GM12878 (cell line): ENCODE measurements at places on chromosomes 2 and 18.

DNA sequence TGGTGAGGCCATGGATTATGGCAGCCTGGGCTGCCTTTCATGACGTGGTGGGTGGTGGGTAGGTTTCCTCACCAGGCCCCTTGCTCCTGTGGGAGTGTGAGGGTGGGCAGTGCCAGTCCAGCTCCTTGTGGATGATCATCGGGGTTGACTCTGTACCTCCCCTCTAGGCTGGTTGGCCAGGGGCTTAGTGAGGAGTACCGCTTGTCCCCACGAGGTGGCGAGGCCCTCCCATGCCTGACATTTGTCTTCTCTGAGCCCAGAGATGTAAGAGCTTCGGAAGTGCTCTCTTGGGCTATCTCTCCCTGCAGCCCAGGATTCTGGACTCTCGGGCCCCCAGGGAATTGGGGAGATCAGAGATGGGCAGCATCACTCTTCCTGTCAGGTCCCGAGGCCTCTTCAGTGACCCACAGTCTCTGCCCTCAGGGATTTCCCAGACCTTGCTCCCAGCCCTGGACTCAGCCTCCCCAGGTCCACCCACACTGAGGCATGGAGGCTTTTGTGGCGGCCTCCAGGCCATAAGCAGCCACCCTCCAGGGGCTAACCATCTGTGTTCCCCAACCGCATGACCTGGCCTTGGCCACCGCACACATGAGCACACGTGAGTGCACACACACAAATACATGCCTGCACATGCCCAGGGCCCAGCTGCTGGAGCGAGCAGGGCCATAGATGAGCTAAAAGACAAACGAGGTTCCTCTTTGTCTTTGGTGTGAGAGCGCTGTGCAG lies 6.5 kb downstream of the SPR start:
- DNase-seq, result peak; percentile 55
- H3K4me3 ChIP-seq, result no peak overlapping the region
- H3K27ac ChIP-seq, result peak overlapping the region; percentile 52
- peaks cover 29% of the 10 kb centered on the region for H3K4me1 ChIP-seq
- H3K27me3 ChIP-seq, result no peaks in the 10 kb centered on the region

DNA sequence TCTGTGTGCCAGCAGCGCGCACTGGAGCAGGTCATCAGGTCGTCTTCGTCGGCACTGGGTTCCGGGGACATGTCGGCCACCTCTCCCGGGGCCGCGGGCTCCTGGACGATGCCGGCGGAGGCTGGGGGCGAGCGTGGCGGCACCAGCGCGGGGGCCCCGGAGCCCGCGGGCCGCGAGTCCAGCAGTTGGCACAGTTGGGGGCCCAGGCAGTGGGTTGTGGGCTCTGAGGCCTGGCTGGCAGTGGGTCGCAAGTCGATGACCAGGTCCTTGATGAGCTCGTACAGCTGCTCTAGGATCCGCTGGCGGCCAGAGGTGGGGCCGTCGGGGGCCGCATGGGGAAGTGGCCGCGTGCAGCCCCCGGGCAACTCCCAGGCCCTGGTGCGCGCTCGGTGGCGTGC lies 300.5 kb downstream of the CCDC74A start:
- DNase-seq, result no peak
- H3K27ac ChIP-seq, result no peak overlapping the region
- H3K27me3 ChIP-seq, result no peaks in the 10 kb centered on the region
- H3K36me3 ChIP-seq, result no peaks in the 10 kb centered on the region
- H3K4me3 ChIP-seq, result no peak overlapping the region

DNA sequence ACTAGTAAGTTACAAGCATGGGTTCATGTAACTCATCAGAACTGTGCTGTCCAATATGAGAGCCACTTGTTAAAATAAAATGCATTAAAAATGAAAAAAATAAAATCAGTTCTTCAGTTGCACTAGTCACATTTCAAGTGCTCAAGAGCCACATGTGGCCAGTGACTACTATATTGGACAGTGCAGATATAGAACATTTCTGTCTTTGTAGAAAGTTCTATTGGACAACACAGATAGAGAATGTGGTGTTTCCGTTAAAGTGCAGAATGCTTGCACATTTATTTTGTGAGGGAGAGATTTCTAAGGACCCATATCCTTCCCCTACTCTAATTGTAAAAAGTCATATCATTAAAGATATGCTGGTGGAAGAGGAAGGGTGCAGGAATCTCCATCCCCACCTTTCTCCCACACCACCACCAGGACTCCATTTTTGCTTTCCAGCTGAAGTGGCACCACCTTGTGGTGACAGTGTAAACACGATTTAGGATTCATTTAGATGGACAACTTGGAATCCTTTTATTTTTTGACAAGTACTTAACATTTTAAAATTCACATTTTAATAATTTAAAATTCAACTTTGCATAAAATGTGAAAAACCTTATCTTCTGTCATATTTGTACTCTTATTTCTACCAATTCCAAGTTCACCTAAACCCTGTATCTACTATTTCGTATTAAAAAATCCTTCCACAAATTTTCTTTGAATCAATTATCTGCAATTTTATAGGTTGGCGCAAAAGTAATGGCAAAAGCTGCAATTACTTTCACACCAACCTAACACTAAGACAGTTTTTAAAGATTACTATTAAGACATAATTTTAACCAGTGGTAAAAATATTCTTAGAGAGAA lies 9.4 kb upstream of the CD302 start:
- no peaks in the 10 kb centered on the region for H3K27me3 ChIP-seq
- H3K4me1 ChIP-seq, result no peaks in the 10 kb centered on the region
- DNase-seq, result no peak

DNA sequence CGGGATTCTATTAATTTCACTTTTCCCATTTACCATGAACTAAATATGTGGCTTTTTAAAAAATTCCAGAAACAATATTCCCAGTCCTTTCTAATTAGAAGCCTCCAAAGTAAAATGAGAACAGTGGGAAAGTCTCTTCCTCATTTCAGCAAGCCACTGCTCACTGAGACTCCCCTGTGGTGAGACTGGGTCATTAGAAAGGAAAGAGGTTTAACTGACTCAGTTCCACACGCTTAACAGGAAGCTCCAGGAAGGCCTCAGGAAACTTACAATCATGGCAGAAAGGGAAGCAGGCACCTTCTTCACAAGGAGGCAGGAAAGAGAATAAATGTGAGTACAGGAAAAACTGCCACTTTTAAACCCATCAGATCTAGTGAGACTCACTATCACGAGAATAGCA lies 258.9 kb upstream of the CHAC2 start:
- H3K36me3 ChIP-seq, result no peaks in the 10 kb centered on the region
- no peaks in the 10 kb centered on the region for H3K4me1 ChIP-seq
- no peak overlapping the region for H3K4me3 ChIP-seq
- no peak for DNase-seq
- H3K27me3 ChIP-seq, result no peaks in the 10 kb centered on the region
- no peak overlapping the region for H3K27ac ChIP-seq

DNA sequence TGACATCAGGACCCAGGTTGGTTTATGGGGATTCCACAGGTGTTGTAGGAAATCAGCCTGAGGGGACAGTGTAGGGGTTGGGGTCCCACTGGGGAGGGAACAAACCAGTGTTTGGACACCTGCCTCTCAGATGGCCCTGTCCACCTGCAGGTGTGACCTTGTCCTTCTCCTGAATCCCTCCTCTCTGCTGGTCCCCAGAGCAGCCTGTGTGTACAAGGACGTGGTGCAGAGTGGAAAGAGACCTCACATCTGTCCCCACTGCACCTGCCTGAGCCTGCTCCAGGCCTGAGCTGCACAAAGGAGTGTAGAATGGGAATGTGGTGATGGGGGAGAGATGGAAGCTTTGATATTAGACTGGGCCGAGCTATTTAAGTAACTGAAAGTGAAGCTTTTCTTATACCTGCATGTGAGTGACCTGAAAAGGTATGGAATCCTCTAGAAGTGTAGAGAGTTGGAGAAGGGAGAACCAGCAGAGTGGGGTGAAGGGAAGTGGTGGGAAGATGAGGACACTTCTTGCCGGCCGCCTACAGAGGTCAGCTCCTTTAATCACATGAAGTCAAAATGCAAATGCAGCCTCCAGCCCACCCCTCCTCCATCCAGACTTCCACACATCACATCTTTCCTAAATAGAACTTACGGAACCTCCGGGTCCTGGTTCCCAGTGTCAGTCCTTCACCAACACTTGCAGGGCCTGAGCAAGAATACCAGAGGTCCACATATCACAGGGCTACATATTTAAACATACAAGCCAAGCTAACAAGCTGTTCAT lies 89.3 kb upstream of the SMAD2 start:
- H3K27ac ChIP-seq, result no peak overlapping the region
- H3K36me3 ChIP-seq, result no peaks in the 10 kb centered on the region
- DNase-seq, result no peak
- H3K4me3 ChIP-seq, result no peak overlapping the region

DNA sequence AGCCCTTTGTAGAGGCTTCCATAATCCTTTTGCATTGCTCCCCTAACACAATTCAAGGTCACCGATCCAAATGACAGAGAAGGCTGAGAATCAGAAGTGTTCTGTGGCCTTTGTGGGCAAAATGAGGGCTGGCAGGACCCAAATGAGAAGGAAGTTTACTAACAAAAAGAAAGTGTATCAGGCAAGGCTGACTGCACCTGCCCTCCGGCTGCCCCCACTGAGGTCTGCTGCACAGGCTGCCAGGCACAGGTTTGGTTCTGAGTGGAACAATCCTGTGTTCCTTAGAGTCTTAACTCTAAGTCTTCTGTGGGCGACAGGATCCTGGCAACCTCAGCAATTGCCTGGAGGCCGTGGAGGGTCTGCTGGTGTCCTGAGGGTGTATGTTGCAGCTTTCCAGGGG lies 568.5 kb downstream of the CMPK2 start:
- DNase-seq, result no peak
- no peaks in the 10 kb centered on the region for H3K27me3 ChIP-seq
- H3K27ac ChIP-seq, result no peak overlapping the region
- no peaks in the 10 kb centered on the region for H3K36me3 ChIP-seq
- H3K4me1 ChIP-seq, result peaks cover 7% of the 10 kb centered on the region; the same call in 1 of the 2 replicates

DNA sequence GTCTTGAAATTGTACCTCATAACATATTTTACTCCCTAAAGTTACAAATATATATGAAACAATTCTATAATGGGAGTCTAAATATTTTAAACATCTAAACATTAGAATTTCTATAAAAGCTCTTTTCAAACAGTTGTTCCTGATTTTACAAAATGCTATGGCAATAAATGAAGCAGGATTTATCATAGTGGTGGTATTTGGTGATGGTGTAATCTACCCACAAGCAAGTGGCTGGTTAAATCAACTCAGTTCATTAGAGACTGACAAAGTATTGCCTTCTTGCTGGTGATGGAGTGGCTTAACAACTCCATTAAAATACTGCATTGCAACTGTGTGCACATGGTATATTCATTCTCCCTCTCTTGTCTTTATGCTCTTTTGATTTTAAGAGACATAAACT lies 138.9 kb downstream of the PMAIP1 start:
- no peak for DNase-seq
- no peaks in the 10 kb centered on the region for H3K4me1 ChIP-seq
- no peaks in the 10 kb centered on the region for H3K27me3 ChIP-seq
- H3K36me3 ChIP-seq, result no peaks in the 10 kb centered on the region
- H3K4me3 ChIP-seq, result no peak overlapping the region
- H3K27ac ChIP-seq, result no peak overlapping the region

DNA sequence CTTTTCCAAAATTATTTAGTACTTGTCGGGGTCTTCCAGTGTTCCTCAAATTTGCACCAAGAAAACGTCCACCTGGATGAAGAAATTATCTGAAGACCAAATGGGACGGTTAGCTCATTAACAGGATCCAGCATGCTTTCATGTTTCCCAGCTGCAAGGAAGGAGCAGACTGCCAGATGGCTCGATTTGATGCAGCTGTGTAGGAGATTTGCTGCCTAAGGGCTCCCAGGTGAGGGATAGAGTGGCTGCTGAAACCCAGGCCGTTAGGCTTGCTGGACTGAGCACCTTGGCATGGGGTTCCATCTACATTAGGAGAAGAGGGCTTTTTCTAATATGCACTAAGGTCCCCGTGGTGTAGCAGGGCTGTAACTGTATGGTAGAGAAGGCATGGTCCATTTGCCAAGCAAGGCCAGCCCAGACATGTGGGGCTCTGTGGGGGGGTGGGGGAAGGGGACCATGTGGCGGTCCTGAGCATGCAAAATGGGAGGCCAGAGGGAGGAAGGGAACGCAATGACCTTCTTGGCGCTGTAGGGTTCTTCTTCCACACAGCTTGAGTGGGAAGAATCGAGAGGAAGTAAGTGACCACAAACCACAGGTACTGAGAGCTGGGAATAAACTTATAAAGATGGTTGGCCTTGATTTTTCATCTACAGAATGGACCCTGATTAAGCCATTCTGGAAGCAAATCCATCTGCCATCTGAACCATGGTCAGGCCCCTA lies 144.0 kb downstream of the TMEM163 start:
- H3K4me3 ChIP-seq, result no peak overlapping the region
- peaks cover 5% of the 10 kb centered on the region; the same call in 1 of the 2 replicates for H3K4me1 ChIP-seq
- DNase-seq, result no peak
- H3K36me3 ChIP-seq, result no peaks in the 10 kb centered on the region
- H3K27me3 ChIP-seq, result no peaks in the 10 kb centered on the region

DNA sequence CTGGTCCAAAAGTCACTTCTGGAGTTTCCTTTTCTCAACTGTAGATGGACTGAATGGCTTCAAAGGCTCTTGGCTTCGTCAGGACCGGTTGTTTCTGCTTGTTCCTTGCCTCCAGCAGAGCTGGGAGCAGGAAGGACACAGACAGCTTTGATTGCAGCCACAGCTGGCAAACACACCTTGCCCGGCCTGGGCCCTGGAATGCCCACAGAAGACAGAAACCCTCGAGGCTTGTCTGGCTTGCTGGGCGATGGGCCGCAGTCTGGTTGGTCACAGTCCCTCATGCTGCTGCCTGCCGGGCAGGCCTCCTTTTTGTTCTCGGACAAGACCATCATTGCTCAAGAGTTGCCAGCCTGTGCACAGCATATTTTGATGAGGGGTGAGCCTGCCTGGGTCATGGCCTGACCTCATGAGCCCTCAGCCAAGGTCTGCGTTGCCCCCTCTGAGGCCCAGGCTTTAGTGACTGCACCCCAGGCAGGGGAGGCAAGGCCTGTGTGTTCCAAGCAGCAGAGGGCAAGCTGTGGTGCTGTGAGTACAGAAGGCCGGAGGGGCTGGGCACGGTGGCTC lies 37.8 kb downstream of the ATP6V1C2 start:
- no peaks in the 10 kb centered on the region for H3K27me3 ChIP-seq
- H3K36me3 ChIP-seq, result no peaks in the 10 kb centered on the region
- H3K4me3 ChIP-seq, result no peak overlapping the region
- no peak overlapping the region for H3K27ac ChIP-seq

DNA sequence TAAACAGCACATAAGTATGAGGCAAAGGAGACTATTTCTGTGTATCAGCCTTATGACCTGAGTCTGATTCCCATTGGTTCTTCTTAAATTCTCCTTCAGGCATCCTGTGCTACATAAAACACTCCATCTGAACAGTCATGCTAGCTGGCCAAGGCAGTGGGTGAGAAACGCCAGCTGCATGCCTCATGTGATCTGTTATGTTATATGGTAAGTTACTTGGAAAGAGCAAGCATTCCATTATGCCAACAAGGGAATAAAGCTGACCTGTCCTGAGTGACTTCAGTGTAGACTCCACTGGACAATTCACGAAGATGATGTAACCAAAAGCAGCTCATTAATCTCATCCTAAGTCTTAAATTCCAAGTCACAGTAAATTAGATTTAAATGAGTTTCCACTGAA lies 216.5 kb upstream of the FN1 start:
- no peak overlapping the region for H3K4me3 ChIP-seq
- H3K27ac ChIP-seq, result no peak overlapping the region
- H3K4me1 ChIP-seq, result no peaks in the 10 kb centered on the region
- H3K36me3 ChIP-seq, result no peaks in the 10 kb centered on the region
- no peaks in the 10 kb centered on the region for H3K27me3 ChIP-seq
- no peak for DNase-seq

GRCh38 chr2:182055993-182056392 lies 70.3 kb downstream of the PPP1R1C start:
- no peaks in the 10 kb centered on the region for H3K36me3 ChIP-seq
- H3K27ac ChIP-seq, result no peak overlapping the region
- no peaks in the 10 kb centered on the region for H3K4me1 ChIP-seq
- DNase-seq, result no peak
- no peaks in the 10 kb centered on the region for H3K27me3 ChIP-seq
- H3K4me3 ChIP-seq, result no peak overlapping the region
